ENCODE measurements at places on chromosomes 2 and 18. TPM values are rescaled to one million over a fixed set of nuclear protein-coding genes. Genes with fewer than 3 reads are reported as not detected.

- no peak for DNase-seq
Observed at GRCh38 chr18:6837904-6838303, 108.4 kb downstream of the ARHGAP28 start.

GRCh38 chr2:191866675-191867506, 20.0 kb upstream of the CAVIN2 start:
- DNase-seq, result no peak

GRCh38 chr18:75319905-75320304, 107.6 kb downstream of the SMIM21 start:
- DNase-seq, result no peak

- no peak for DNase-seq
Observed at GRCh38 chr2:194714541-194714940, 942.5 kb upstream of the SLC39A10 start.

GRCh38 chr2:53740170-53740569, 27.4 kb upstream of the CHAC2 start:
- DNase-seq, result no peak

DNA sequence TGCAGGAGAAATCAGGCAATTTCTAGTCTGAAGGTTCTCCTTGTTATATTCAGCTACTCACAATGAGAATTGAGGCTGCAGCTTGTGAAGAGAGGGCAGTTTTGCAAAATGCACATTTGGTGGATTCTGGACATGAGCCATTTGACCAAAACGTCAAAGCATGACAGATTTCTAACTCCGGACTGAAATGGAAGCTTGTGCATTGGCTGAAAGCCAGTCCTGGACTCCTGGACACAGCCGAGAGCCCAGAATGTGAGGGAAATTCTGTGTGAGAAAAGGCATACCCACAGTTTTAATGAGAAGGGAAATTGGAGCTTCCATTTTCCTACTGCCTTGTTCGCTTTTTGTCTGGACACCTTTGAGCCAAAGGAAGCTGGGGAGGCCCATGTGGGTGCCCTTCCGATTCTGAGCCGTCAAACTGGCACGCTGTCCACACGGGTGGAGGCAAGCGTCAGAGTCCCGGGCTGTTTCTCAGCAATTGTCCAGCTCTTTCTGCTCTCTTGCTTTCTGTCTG, 23.7 kb upstream of the ROCK2 start:
- no peak for DNase-seq

- no peak for DNase-seq
Observed at GRCh38 chr2:42953216-42953615, 160.8 kb upstream of the HAAO start.

The ZNF804A gene
- not detected for total RNA-seq

DNA sequence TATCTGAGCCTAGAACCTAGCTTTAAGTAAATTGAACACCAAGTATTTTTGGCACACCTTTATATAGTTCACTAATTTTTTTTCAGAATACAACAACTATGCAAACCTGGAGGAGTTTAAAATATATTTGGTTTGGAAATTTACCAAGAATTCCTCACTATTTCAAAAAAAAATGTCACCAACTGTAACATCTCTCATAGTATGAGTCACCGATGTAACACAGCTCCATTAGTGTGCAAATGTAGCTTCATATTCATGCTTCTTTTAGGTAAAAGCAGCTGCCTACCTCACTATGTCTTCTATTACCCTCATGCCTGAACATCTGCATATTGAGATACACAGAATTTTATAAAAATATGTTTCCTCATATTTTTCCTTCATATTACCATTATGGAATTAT, 80.5 kb downstream of the NRXN1 start:
- no peak for DNase-seq

- DNase-seq, result no peak
Observed at GRCh38 chr2:126963390-126963789, 64.7 kb downstream of the TEX51 start.

The B4GALT6 gene
- total RNA-seq, result 1.2 TPM

GRCh38 chr18:56831988-56832387, 180.8 kb downstream of the WDR7 start:
- DNase-seq, result no peak

DNA sequence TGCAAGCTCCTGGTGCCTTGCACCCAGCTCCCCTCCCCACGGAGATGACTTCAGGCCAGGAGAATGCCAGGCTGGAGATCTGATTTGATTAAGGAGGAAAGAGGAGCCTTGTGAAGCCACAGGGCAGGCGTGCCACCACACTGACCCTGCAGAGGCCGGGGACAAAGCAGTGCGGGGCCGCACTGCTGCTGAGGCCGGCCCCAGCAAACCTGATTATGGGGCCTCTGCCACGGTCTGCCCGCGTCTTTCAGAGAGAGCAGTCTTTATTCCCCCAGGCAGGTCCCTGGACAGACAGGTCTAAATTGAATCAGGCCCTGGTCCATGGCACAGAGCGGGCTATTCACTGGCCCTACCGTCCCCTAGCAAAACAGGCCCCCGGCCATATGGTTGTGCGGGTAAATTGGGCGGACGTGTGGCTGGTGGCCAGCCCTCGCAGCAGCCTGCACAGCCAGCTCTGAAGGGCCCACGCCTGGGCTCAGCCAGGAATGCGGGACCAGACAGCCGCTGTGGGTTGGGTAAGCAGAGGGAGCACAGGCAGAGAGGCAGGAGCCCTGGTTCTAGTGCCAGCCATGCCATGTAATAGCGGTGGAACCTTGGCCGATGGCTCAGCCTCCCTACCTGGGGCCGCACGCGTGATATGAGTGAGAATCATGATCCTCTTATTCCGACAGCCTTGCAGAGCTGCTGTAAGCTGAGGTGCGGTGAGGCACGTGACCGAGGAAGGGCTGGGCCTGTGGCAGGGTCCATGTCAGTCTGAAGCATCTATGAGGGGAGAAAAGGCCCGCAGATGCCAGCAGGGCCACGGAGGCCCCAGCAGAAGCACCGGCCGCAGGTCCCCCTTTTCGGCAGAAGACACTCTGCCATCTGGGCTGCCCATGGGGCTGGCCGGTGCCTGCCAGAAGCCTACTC, 97.3 kb upstream of the MYCN start:
- no peak for DNase-seq

GRCh38 chr2:153808679-153809078, 63.0 kb upstream of the GALNT13 start:
- DNase-seq, result no peak

- no peak for DNase-seq
Observed at GRCh38 chr18:785242-785641, 26.8 kb downstream of the YES1 start.

The C2orf80 gene
- not detected for total RNA-seq
